AG10803 (cell line): ENCODE measurements at places on chromosomes 2 and 18.

GRCh38 chr2:171319164-171319810 lies 114.5 kb downstream of the METTL8 start:
- peak; percentile 28 for DNase-seq

GRCh38 chr18:5630057-5630899 lies 86.5 kb upstream of the EPB41L3 start:
- peak; percentile 16 for DNase-seq

DNA sequence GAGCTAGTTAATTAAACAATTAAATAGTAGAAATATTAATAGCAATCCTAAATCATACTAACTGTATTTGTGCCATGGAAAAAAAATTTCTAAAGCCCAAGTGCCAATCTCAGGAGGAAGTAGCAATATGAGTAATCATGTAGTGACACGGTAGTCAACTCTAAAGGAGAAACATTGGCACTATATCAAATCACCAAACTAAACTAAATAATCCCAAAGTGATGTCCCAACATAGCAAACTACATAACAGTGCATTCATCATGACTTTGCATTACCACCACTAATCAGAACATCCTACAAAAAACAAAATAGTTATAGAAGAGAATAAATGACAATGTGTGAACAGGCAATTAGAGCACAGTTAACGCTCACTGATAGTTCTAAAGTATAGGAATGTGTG lies 195.1 kb downstream of the EXOC6B start:
- DNase-seq: peak; percentile 27

GRCh38 chr2:106983305-106983704 lies 97.3 kb upstream of the ST6GAL2 start:
- peak; percentile 31 for DNase-seq

- DNase-seq: no peak
These were observed 759.7 kb upstream of the FANCL start for GRCh38 chr2:59000796-59001195.

- peak; percentile 2 for DNase-seq
These were observed 45.3 kb downstream of the FRZB start for GRCh38 chr2:182821182-182821581.

DNA sequence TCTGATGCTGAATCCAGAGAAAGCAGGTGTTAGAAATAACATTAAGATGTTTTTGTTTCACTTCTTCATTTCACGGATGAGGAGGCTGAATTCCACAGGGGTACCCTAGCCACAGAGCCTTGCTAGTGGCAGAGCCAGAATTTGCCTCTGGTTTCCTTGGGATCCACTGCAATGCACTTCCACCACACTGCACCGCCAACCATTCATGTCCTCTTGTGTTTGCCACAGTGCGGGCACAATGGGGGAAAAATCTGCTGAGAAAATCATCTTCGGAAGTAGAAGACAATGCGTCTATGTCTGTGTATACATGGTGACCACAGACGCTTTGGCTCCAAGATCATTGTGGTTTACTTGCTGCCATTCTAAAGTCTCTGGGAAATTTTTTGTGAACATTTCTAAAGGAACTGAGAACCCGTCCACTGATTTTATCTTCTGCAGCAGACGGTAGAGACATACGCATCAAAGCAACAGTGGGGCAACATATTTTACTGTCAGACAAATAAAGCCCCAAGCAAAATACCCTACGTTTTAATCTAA lies 14.9 kb downstream of the ICOS start:
- no peak for DNase-seq

DNA sequence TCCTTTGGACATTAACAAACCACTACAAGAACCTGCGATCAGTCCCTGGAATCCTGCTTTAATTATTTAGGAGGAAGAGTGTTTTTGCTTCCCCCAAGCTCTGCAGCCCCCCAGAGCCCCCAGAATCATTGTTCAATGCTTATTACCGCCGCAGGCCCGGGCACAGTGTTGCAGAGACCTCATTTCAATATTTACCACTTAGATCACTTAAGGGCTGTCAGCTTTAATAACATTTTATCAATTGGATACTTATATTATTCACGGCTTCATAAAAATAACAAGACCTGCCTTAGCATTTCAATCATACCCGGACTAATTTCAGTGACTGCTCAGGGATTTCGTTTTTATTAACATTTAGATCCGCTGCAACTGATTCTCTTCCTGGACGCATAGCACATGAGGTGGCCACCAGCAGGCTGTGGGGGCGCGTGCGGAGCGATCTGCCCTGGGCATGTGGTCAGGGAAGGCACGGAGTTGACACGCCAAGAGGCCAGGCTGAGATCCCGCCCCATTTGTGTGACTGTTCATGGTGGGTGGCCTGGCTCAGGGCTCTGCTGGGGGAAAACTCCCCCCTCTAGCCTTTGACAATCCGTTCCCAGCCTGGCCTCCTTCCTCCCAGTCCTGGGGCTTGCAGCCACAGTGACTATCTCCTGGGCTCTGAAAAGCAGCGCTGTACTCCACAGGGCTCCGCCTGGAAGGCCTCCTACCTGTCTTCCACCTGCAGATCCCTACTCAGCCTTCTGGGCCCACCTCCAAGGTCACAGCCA lies 267.6 kb downstream of the SRBD1 start:
- peak; percentile 28 for DNase-seq

GRCh38 chr2:121358291-121358690 lies 73.3 kb upstream of the TFCP2L1 start:
- DNase-seq: no peak

- no peak for DNase-seq
These were observed 19.8 kb downstream of the ORC2 start for GRCh38 chr2:200943527-200944105.
